Neuronal stem cell (in vitro differentiated cells): ENCODE measurements at places on chromosomes 3 and 15.

- no peak for DNase-seq
Observed at GRCh38 chr3:145942052-145942451, 218.9 kb downstream of the PLOD2 start.

GRCh38 chr15:55775316-55775715 is 32.4 kb upstream of the PRTG start:
- DNase-seq = no peak

GRCh38 chr3:189995129-189995528 is 125.6 kb downstream of the P3H2 start:
- no peak for DNase-seq

GRCh38 chr3:26505399-26505798 is 117.2 kb upstream of the LRRC3B start:
- DNase-seq = no peak

- DNase-seq = no peak
Observed at GRCh38 chr3:149369991-149370866, 7.2 kb downstream of the TM4SF1 start.

DNA sequence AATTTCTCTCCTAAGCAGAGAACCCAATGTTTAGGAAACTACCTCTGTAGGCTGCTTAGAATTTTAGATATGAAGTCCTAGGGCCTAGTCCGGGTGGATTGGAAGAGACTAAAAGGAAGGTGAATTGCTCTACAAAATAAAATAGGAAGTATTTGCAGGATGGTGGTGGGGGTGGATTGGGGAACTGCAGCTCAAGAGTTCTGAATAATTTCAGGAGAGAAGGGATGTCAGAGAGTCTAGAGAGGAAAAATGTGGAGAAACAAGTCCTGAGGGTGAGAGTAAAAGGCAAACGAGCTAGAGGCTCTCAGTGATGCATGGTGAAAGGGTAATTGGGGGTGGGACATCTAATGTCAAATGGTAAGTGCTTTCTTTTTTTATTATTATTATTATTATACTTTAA is 10.2 kb upstream of the CP start:
- no peak for DNase-seq

DNA sequence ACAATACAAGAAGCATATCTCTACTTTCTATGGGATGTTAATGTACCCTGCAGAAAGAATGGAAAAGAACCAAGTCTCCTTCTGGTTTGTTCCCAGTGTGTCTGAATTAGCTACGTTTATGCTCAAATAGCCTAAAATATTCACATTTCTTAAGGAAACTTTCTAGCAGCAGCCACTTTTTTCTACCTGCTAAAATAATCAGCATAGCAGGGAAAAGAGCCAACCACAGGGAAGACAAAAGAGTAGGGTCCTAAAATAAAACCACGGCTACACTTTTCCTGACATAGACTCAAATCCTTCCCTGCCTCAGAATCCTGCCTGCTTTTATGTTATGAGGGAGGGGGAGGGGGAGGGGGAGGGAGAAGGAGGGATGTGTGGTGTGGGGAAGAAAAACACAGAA is 136.7 kb downstream of the GBE1 start:
- no peak for DNase-seq

GRCh38 chr15:68303560-68304436 is 26.3 kb downstream of the FEM1B start:
- no peak for DNase-seq

DNA sequence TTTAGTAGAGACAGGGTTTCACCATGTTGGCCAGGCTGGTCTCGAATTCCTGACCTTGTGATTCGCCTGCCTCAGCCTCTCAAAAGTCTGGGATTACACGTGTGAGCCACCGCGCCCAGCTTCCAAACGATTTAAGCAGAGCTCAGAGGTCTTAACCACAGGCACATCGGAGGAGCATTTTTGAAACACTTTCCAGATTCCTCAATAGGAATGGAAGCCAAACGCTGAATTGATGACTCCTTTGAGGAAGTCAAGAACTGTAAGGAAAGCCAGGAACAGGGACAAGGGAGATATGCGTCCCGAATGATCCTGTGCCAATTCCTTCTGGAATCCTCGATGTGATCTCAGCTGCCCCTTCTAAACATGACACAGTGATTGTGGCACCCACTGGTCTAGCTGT is 40.0 kb downstream of the TRH start:
- DNase-seq = no peak

DNA sequence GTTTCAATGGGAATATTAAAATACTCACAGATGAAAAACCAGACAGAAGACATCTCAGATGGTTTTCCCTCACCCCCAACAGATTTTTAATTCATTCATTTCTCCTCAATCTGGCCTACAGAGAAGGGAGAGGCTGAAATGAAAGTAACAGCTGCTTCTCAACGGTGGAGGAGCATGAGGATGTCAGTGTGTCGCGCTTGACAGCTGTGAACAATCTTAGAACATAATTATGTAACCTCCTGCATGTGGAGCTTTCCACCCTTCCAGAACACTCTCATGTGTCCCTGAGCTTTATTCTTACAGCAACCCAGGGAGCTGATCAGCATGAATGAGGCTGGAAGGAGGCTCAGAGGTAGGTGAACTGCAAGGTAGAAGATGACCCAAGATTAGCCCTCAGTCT is 52.7 kb downstream of the MB21D2 start:
- no peak for DNase-seq

DNA sequence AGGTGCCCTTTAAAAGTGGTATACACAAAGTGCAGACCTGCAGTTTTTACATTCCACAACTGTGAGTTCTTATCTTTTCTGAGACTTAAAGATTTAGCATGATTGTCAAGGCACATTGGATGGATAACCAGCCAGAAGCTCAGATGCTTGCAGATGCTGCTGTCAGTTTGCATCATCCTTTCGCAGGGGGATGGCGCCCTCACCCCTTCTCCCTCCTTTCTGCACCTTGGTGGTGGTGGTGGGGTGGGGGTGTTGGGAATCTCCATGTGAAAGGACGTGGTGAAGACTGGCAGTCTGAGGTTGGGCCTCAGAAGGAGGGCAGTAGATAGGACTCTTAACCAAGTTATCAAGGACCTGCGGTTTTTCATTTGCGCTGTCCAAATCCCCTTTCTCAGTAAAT is 309.6 kb upstream of the SEMA6D start:
- no peak for DNase-seq

DNA sequence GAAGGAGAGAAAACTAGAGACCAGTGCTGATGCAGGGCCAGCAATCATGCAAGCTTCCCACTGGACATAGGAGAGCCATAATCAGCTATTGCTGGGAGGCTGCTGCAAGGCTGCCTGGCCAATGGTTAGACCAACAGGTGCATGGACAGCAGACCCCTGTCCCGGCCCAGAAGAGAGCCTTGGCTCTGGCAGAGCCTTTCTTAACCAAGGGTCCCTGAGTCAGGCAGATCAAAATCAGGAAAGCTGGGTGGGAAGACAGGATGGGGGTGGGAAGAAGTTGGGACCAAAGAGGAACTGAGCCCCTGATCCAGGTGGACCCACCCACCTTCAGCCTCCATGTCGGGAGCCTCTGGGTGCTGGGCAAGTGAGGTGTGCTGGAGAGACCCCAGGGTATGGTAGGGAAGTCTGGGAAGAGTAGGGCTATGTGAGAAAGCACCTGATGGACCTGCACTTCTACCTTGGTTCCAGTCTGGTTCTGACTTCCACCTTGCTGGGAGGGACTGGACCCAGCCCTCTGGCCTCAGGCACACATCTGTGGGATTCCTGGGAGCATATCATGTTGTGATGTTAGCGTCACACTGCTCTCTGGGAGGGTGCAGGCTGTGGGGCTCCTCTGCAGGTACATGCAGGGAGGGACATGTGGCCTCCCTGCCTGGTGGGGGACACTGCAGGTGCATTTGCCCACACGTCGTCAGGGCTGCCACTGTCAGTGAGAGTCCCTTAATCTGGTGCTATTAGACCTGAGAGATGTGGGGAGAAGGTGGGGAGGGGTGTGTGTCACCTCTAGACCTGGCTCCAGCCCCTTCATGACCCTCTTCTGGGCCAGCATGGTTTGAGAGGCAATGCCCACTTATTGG is 24.7 kb downstream of the KY start:
- DNase-seq = no peak

DNA sequence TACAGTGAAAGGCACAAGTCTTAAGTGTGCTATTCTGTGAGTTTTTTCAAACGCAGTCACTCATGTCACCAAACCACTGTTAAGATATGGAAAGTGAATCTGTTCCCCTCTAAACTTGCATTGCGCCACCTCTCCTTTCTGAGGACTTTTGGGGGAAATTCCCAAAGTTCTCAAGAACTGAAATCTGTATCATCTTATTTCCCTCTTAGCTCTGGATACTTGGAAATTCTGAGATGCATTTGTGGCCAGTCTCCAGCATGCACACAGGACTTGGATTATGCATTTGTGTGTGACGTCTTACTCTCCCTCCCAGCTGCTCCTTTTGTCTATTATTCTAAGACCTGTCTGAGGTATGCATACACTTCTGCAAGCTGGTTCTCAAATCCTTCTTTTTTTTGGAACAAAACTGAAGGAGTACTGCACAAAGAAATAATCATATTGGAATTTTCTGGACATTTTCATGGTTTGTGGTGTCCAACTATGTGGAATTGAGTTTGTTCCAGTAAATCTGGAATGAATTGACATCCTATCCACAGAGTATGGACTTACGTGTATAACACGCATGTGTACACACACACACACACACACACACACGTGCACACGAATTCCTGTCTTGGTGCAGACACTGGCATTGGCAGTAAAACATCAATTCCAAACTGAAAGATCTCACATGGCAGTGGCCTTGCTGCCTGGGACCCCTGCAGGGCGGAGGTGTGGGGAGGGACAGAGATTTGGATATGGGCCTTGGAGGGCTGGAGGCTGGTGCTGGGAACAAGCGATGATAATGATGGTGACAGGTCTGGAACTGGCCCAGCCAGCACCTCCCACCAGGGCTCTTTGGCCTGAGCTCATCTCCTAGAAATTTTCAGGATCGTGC is 8.2 kb upstream of the LCTL start:
- no peak for DNase-seq

- no peak for DNase-seq
Observed at GRCh38 chr3:61632568-61633175, 71.3 kb downstream of the PTPRG start.

DNA sequence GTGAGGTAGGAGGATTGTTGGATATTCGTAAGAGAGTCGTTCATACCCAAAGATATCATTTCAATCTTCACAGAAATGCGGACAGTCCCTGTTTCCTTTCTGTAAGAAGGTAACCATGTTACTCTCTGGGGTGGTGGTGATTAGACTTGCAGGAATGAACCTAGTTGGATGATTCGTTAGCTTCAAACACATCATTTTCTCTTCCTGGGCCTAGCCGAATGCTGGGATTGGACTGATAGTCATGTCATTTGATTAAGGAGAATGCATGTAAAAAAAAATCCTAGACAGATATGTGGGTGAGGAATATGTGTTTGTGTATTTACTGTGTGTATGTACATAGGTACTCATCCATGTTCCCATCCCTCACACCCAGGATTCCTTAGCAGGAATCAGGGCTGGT is 12.4 kb downstream of the SLCO3A1 start:
- no peak for DNase-seq
